ENCODE measurements at places on chromosomes 4 and X. TPM values are rescaled to one million over a fixed set of nuclear protein-coding genes. Genes with fewer than 3 reads are reported as not detected.
A peak's percentile ranks its signal among the peaks of the same experiment; 100 is the strongest.

Gene P2RY10
- total RNA-seq = 15.1 TPM

Gene APBB2
- total RNA-seq = 88.5 TPM

Gene SPP1
- total RNA-seq = not detected

Gene NHS
- not detected for total RNA-seq

- peak; percentile 30 for DNase-seq
Observed at GRCh38 chr4:123397144-123398065, 810 bp downstream of the SPRY1 start.
